NCI-H446 treated with DMSO at 0.1 percent for 48 hours (cell line): ENCODE measurements at places on chromosomes 2 and 18.

- no peak for DNase-seq
Measured at GRCh38 chr18:53324353-53324752, 900.1 kb downstream of the MBD2 start.

- no peak for DNase-seq
Measured at GRCh38 chr2:12672711-12673315, 43.9 kb upstream of the TRIB2 start.

GRCh38 chr18:21254576-21254975 is 12.5 kb downstream of the GREB1L start:
- DNase-seq: no peak

DNA sequence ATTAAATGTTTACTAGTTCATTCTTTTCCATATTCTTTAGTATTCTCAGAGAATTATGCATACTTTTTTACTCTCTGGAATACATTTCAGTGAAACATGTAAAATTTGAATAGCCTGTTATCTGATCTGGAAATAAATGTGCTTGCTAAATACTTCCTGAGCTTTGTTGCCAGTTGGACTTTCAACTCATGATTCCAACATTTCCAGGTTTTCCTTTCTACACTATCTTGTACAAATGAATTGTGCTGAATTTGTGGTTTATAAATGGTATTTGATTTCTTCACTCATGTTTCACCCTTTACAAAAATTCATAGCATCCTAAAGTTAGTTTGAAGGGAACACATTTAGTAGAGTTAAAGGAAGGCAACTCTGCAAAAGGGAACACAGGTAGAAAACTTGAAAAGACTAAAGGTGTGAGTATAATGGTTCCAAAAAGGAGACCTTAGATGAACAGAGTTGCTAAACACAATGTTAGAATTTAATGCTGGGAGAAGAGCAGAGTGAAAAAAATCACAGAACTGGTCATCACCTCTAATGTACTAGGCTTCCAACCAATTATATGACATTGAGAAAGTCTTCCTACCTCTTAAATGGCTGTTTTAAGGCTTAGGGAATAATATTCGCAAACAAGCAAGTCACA is 28.6 kb downstream of the SYT4 start:
- no peak for DNase-seq

DNA sequence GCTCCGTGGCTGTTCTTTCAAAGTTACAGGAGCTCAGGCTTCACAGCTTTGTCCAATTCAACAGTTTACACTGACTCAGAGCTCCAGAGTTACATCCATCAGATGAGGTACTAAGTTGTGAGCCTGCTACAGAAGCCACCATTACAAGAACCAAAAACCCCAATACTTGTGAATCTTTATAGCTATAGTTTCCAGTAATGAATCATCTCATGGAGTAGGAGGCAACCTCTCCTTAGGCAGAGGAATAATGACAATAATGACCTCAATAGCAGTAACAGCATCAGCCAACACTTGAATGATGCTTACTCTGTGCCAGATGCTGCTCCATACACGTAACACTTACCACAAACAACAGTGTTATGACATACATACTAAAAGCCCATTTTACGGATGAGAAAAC is 3.6 kb downstream of the ZC3H8 start:
- no peak for DNase-seq

DNA sequence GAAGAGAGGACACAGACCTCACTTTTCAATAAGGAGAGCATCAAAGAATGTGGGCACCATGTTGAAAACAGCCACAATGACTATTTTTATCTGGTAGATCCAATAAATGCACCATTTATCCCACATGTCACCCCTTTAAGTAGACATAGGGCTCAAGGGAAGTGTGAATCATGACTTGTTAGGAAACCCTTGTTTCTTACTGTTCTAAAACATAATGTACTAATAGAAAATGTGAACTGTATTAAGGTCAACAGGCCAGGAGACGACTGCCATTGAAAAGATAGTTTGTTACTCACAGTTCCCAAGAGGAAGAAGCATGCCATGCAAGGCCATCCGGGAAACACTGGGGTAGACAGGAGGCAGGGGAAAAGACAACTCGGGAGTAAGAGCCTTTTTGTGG is 137.7 kb downstream of the EN1 start:
- no peak for DNase-seq

DNA sequence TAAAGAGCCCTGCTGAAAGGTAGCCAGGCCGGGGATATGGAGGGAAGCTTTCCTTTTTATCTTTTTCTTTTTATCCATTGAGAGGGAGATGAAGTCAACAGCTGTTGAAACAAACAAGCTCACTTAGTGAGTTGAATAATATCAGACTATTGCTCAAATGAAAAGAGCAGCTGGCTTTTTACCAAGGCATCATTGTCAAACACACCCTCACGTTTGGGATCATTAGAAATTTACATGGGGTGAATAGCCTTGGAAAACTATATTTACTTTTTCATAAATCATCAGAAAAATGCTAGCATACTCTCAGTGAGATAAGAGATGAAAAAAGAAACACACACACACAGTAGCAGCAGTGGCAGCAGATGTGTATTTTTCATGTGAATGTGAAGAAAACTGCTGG is 71.5 kb upstream of the HNMT start:
- no peak for DNase-seq
